NCI-H446 (cell line): ENCODE measurements at places on chromosomes 3 and 15.

- no peak for DNase-seq
These were observed 471.0 kb downstream of the FOXP1 start for GRCh38 chr3:71112576-71112975.

DNA sequence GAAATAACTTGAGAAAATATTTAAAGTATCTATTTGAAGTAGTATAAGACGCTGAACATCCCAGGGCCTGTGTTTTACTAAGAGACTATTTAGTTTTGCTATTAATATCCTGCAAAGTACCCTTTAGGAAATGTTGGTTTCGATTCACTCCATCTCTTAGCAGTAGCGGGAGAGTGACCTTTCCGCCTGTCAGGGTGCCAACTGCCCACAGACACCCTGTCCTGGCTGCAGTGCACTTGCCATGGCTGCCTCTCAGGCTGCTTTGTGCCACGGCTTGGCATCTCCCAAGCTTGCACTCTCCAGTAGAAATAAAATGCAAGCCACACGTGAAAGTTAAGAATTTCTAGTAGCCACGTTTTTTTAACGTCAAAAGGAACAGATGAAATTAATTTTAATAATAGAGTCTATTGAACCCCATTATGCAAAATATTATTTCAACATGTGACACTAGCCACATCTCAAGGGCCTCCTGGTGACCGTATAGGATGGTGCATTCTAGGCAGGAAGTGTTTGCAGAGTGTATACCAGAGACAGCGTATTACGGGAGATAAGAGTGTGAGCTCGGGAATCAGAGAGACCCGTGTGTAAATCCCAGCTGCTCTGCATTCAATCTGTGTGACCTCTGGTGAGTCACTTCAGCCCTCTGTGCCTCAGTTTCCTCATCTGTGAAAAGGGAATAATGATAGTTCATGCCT lies 19.8 kb downstream of the ADAMTS9 start:
- no peak for DNase-seq

DNA sequence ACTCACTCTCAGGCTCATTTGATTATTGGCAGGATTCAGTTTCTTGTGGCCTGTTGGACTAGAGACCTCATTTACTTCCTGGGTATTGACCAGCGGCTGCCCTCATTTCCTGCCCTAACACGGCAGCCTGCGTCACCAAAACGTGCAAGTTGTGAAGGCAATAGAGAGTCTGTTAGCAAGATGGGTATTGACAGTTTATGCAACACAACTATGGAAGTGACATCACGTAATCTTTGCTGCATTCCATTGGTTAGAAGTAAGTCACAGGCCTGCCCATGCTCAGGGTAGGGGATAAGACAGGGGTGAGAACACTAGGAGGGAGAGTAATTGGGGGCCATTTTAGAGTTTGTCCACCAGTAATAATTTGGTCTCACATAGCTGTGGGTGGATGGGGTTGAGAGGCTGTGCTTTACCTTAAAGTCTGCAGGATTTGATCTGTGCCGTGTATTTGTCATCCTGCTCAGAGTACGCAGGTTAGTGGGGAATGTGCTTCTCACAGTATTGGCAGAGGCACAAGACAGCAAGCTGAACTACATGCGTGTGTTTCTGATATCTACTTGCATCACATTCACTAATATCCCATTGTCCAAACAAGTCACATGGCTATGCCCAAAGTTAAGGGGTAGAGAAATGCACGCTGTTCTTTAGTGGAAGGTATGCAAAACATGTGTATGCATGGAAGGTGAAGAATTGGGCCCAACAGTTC lies 83.3 kb downstream of the EDEM1 start:
- DNase-seq: no peak

DNA sequence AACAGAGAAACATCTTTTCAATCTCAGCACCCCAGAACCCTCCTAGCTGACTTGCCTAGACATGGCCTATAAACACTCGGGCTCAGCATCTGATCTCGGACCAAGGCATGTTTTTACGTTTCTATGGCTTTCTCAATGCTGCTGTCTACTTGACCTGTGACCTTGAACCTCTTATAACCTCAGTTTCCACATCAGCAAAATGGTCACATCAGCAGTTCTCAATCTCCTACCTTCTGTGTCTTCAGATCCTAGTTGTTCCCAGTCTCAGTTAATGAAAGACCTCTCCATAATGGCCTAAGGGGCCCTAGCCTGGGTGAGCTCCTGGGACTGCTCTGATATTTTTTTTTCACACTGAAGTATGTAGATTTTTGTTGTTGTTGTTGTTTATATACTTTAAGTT lies 39.6 kb downstream of the SSUH2 start:
- no peak for DNase-seq

- DNase-seq: no peak
These were observed 102.2 kb downstream of the CD47 start for GRCh38 chr3:107988460-107989175.

GRCh38 chr3:132593241-132593946 lies 3.7 kb upstream of the ACKR4 start:
- no peak for DNase-seq
